ENCODE measurements at places on chromosomes 12 and 14.

- no peak for DNase-seq
Observed at GRCh38 chr14:57884175-57884574, 18.3 kb upstream of the SLC35F4 start.

- DNase-seq = no peak
Observed at GRCh38 chr14:76289276-76289675, 86.7 kb upstream of the ESRRB start.

- no peak for DNase-seq
Observed at GRCh38 chr14:39342768-39343167, 89.5 kb downstream of the FBXO33 start.

DNA sequence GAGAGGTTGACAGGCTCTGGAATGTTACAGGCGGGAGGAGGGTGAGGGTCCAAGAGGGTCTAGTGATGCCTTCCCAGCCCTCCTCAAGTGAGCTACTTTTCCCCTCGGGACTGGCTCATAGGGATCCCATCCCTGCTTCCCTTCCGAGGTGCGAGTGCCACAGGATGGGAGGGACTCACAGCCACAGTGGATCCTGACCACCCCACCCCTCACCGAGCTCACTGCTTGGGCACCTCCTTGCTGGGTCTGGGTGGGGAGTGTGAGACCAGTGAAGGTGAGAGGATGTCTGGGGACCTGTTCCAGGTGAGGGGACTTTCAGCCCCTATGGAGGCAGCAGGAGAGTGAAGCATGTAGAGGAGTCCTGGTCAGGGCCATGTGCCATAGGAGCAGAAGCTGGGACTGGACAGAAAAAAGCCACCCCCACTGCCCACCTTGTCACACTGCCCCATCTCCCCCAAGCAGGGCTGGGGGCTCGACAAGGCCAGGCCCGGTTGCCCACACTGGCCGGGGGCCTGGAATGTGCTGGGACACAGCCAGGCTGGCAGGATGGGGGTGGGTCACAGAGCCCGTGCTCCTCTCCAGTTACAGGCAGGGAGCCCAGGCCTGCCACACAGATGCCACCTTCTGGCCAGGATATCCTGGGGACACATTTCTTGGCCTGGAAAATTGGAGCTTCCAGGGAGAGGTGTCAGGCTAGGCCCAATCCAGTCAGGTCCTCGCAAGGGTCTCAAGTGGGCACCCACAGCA is 1.7 kb upstream of the TNS2 start:
- no peak for DNase-seq

DNA sequence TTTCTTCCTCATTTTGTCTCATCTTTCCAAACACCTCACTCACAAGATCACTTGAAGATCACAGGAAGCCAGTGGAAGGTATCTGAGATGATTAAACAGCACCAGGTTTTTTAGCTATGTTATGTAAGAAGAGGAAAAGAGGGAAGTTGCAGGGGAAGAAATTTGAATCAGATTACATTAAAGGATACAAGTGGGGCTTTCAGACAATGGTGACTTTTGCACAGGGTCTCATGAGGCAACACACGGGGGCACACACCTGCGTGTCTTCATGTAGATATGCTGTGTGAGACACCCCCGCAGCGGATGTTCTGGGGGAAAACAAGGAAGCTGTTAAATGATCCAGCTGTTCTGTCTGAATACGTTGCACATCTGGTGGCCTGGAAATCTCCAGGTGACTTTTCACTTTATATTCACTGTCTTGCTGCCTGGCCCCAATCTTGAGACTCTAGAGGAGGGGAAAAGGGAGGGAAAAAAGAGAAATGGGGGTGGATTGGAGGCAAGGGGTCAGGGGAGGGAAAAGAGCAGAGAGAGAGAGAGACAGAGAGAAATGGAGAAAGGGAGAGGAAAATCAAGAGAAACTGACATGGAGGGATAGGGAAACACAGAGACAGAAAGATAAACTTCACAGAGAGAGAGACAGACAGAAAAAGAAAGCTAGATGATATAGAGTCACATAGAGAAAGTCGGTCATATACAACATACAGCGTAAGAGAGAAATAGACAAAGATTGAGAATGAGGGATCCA is 36.3 kb upstream of the PPP1CC start:
- no peak for DNase-seq

DNA sequence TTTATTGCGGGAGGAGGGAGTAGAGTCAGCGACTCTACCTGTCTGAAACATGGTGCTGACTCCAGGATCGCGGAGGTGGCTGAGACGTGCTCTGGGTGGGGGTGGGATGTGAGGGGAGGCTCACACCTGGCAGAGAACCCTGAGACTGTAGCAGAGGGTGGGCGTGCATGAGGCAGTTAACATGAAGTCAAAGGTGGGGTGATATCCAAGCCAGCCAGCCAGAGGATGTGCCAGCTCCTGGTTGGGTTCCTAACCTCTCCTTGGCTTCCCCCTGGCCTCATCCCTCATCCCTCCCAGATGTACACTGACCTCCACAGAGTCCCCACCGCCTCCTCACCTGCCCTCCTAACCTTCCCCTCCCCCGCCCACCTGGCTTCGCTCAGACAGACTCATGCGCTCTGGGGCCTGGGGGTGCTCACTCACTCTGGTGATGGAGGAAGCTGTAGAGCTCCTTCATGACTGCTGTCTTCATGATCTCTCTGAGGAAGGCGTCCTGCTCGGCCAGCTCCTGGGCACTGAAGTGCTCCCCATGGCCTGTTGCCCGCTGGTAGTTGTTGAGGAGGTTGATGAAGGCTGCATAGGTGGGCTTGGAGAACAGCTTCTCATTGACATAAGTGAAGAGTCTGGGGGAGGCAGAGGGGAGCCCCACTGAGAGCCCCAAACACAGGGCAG is 9.3 kb downstream of the ENDOU start:
- DNase-seq = no peak

DNA sequence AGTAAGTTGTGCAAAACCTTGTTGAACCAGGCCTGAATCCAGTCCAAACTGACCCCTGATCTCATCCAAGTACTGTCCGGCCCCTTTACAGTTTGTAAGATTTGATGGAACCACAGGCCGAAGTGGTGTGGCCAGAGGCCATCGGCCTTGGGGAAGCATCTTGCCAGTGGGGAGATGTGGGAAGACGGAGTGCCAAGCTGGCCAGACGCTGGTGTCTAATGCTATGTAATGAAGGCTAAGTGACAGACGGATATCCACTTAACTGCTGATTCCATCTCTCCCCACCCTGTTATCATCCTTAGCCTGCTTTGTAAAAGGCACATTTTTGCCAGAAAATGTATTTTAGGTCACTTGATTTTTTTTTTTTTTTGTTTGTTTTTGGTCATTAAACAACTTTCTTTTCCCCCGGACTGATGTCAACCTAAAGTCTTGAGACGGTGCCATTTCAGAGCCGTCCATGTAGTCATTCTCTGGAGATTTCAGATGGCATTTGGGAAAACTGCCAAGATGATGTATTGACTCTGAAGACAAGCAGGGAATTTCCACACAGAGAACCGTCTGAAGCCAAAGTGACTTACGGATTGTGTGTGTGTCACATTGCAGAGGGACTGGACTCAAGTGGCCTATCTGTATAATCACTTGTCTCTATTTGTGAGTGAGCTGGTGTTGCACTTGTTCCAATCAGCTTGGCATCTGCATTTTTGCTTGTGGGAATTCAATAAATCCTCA is 86.5 kb upstream of the MANSC4 start:
- DNase-seq = no peak

- no peak for DNase-seq
Observed at GRCh38 chr12:94534774-94535509, 75.3 kb upstream of the CEP83 start.

GRCh38 chr12:43151441-43151981 is 400.5 kb downstream of the ADAMTS20 start:
- no peak for DNase-seq

DNA sequence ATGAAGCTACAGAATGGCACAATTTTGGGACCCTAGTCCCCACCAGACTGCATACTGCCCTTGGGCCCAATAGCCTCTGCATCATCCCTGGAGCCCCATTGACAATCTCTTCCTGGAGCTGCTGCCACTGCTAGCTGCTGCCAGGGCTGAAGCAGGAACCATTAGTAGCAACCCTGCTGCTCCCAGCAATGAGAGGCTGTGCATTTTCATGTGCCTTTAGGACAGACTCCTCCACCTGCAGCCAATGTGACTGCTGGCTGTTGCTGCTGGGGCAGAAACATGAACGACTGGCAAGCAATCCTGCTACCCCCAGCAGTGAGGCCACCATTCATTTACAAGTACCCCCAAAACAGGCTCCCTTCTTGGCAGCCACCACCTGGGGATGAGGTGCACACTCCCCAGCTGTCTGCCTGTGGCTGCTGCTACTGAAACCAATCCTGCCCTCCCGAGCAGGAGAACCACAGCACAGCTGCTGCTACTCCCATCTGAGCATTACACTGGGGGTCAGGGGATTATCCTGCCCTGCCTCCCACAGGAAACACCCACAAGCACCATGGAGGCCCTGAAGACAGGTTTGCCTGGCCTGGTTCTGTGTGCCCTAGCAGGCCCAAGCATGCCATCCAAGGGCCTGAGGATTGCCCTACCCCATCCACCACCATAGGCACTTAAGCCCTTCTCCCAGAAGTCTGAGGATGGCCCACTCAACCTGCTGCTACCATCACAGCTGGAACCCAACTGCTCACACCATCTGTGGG is 181.0 kb downstream of the MYRFL start:
- DNase-seq = no peak

DNA sequence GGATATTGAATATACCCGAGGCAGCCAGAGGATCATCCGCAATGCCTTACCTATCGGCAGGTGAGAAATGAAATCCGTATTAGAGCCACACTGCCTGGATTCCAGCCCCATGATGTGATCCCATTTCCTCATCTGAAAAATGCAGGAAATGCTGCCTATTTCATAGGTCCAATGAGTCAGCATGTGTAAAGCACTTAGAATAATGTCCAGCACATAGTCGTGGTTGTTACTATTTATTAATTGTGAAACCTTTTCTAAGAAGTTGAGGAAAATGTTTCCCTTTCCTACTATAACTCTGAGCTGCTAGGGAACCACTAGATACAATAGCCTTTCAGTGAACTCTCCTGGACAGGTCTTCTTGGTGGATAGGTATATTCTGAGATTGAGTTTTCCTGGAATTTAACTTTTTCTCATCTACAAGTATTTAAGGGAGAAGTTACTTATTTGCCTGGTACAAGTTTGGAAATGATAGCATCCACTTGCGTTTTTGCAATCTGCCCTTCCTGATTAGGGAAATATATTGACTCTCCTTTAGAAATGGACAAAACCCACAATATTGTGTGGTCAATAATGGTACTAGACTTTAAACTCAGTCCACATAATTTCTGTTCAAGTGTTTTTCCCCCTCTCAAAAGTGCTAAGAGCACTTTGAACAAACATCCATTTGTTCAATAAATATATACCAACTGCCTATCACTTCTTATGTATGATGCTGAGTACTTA is 12.2 kb downstream of the POLR3B start:
- DNase-seq = no peak

- DNase-seq = no peak
Observed at GRCh38 chr12:18382236-18382885, 121.0 kb downstream of the PIK3C2G start.

GRCh38 chr14:54975856-54976255 is 51.0 kb downstream of the WDHD1 start:
- DNase-seq = no peak

DNA sequence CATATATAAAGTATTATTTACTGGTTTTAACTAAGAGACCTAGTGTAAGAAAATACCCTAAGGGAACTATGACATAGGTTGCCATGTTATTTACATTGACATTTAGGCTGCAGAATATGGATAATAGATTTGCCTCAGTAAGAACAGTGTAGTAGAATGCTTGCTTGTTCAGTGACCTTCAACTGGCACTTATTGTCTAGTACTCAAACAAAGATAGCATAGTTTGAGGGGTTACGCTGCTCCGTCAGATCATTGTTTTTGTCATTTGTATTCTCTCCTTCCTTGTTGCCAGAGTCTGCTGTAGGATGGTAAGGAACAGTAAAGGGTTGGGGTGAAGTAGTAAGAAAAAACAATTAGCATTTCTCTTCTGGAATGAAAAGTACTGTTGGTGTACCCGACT is 33.2 kb downstream of the TOGARAM1 start:
- DNase-seq = no peak

DNA sequence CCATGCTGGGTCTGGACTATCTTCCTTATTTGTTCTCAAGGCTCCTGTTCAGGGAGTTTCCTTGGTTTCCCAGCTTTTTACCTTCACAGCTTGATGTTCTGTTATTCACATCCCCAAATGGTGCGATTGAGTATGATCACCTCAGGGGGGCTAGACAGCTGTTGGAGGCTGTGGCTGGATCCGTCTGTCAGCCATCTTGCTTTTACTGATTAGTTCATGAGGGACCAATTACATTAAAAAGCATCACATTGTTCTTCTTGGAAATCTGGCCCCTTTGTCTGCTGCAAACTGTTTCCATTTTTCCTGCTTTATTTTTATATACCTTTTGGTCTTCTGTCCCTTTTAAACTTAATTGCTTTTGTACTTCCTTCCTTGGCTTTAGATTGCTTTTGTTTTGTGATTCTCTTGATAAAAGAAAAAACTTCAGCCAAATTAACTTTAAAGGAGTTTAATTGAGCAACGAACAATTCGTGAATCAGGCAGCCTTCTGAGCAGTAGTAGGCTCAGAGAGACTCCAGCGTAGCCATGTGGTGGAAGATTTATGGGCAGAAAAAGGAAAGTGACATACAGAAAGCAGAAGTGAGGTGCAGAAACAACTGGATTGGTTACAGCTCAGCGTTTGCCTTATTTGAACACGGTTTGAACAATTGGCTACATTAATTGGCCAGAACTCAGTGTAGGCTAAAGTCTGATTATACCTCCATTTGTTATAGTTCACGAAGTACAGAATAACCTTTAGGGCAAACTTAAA is 208.7 kb downstream of the AEBP2 start:
- no peak for DNase-seq

GRCh38 chr12:92136965-92137721 is 8.5 kb downstream of the BTG1 start:
- DNase-seq = no peak

- DNase-seq = no peak
Observed at GRCh38 chr14:102878970-102879460, 43.4 kb upstream of the AMN start.

DNA sequence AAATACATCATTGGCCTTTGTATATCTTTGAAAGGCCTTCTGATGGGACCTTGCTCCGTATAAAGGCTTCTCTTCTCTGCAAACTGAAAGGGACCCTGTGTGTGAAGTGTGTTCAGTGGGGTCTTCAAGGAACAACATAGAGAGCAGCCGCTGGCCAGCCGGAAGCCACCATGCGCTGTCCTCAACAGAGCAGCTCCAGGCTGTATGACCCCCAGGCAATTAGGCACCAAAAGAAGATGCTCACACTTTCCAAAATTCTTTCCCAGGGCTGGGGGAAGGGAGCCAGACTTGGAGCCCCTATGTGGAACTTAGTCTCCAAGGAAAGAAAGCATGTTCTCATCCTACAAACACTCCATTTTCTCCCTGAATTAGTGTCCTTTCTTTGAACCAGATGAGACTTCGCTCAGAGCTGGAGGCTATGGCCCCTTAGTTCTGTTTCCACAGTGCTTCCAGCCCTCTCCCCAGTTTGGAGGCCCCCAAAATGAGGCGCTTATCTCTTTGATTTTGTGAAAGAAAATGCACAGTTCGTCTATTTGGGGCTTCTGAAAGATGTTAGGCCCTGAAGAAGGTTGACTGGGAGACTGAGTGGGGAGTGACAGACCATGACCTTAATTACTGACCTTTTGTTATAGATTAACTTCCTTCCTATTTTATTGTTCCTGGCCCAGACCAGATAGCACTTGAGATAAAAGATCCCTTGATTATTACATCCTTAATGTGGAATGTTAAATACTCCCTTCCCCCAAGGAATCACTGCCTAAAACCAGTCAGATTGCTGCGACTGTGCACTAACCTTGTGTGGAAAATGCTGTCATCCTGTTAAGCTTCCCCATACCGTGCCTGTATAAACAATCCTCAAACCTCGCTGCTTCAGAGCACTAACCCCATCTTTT is 128.3 kb upstream of the FGD4 start:
- no peak for DNase-seq

GRCh38 chr14:73616831-73617230 is 4.5 kb downstream of the ACOT6 start:
- no peak for DNase-seq

Measured in stimulated activated CD4-positive, alpha-beta T cell treated with anti-CD3 and anti-CD28 coated beads, TNF-alpha, amount 100 ng/mL, for 24 hours (primary cell).